ENCODE measurements at places on chromosomes 13 and 19.
A peak's percentile ranks its signal among the peaks of the same experiment; 100 is the strongest.

- no peak for DNase-seq
These were observed 17.6 kb downstream of the KDM4B start for GRCh38 chr19:4986471-4986891.

- no peak for DNase-seq
These were observed 61.2 kb upstream of the FRY start for GRCh38 chr13:31970231-31970930.

- peak; percentile 17 for DNase-seq
These were observed 859 bp downstream of the ZNF568 start for GRCh38 chr19:36916991-36917390.

GRCh38 chr13:62432906-62433305, 1017.3 kb upstream of the PCDH20 start:
- DNase-seq, result no peak

GRCh38 chr13:30785191-30785850, 50.0 kb downstream of the ALOX5AP start:
- DNase-seq, result no peak
